ENCODE measurements at places on chromosomes 3 and 15. TPM values are rescaled to one million over a fixed set of nuclear protein-coding genes. Genes with fewer than 3 reads are reported as not detected.
A peak's percentile ranks its signal among the peaks of the same experiment; 100 is the strongest.

Gene SLCO2A1
- 2.3 TPM for total RNA-seq

Gene ABTB1
- total RNA-seq: 4.7 TPM

DNA sequence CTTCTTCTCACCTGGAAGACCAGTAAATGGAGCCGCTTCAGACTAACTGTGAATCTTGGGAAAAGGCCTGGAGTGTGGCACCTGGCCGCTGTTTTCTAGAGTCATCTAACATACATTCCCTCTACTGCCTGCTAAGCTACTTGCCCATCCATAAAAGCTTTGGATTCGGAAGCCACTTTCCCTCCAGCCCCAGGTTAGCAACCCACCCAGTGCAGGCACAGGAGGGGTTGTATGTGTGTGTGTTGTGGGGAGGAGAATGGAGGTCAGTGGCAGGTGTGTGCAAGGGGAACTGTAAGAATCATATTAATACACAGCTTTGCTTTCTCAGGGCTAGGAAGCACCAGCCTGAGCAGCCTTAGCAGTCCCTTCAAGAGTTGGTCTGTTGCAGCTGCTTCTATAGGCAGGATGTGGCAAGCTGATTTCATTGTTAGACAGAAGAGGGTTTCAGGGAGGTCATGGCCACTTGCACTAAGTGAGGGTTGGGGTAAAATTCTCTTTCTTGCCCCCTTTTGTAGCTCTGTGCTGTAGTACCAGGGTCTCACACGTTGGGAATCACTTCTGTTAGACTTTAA, 8.9 kb downstream of the NSUN3 start:
- DNase-seq: no peak

Gene CCR1
- total RNA-seq: 2.7 TPM

Gene SKOR1
- total RNA-seq: 0.12 TPM

- DNase-seq: peak; percentile 88
These were observed 9.4 kb downstream of the SLC51B start for GRCh38 chr15:65054333-65055200.

DNA sequence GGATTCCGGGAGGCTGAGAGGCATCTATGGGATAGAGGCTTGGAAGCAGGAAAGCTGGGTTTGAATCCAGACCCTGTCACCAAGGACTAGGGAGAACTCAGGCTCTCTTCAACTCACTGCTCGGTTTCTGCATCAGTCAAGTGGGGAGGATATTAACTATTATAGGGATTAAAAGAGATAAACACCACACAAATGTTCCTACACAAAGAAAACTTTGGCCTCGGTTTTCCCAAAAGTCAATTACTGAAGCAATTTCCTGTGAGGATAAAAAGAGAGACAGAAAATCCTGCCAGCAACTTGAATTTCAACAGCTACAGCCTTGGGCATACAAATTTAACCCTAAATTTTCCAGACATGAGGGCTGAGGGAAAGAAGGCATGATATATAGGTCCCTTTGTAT, 36.0 kb downstream of the ITGB5 start:
- no peak for DNase-seq

GRCh38 chr15:57217778-57218598, 158.3 kb upstream of the CGNL1 start:
- DNase-seq: no peak

GRCh38 chr3:15923640-15924405, 126.0 kb upstream of the ANKRD28 start:
- DNase-seq: no peak

Gene SRGAP3
- 8.3 TPM for total RNA-seq

- DNase-seq: peak; percentile 35
These were observed 38.5 kb downstream of the PYDC2 start for GRCh38 chr3:191499307-191500080.

- no peak for DNase-seq
These were observed 441.3 kb upstream of the THBS1 start for GRCh38 chr15:39139431-39140059.

GRCh38 chr3:157394411-157394810, 42.2 kb upstream of the PTX3 start:
- no peak for DNase-seq

Gene C3orf80
- 0.32 TPM for total RNA-seq

Gene TEX55
- not detected for total RNA-seq

DNA sequence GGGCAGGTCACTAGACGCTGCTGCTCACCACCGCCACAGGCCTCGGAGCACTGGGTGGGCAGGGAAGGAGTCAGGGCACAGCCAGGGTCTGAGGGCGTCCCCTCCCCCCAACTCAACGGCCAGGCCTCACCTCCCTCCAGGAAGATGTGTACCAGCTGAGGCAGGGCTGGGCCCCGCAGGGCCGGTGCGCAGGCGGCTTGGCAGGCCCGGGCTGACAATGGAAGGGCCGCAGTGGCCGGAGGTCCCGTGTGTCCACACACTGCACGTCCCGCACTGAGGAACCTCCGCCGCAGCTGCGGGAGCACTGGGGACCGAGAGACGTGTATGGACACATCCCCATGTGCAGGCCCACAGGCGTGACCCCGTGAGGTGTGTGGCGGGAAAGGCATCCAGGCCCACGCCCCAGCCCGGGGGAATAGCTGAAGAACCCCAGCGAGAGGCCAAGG, 47.4 kb downstream of the ADAMTS7 start:
- no peak for DNase-seq

Gene LRRC34
- total RNA-seq: 0.97 TPM

Gene GNAT1
- total RNA-seq: not detected

DNA sequence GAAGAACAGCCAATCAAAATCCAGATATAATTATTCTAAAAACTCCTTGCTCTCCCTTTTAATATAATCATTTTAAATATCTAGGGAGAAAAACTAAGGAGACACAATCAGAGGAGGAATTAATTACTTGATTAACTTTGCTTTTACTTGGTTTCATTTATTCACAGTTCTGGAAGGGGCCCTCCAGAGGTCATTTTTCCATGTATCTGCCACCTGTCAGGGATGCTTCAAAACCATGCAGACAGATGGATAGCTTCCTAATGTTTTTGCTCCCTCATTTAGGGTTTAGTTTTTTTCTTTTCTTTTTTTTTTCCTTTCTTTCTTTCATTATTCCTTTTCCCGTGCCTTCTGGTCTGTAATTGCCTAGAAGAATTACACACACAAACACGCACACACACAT, 438.1 kb upstream of the ARPP21 start:
- no peak for DNase-seq

GRCh38 chr15:78149068-78149804, at the start of gene IDH3A:
TSS of gene IDH3A (plus strand) at chr15:78149362. CDS start at chr15:78149404, 42 bp downstream.
- DNase-seq: peak; percentile 100

DNA sequence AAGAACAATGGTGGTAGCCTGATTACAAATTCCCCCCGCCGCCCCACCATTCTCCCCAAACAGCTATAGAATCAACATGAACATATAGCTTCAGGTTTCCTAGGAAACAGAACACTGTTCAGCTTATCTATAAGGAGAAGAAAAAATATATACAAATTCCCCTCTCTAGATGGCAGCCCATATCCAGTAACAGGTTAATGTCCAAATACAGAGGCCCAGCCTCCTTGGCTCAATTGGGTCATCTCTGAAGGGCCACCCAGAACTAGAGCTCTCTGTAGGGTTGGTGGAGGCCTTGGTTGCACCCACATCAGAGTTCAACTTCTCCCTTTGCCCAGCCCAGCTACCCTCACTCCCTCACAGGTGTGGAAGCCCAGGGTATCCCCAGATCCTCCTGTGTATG, 91.5 kb upstream of the ADAMTS17 start:
- no peak for DNase-seq

GRCh38 chr3:154584041-154584440, 154.1 kb upstream of the GPR149 start:
- no peak for DNase-seq

Gene GP5
- total RNA-seq: 0.27 TPM

- no peak for DNase-seq
These were observed 263.4 kb downstream of the MCTP2 start for GRCh38 chr15:94494732-94495131.

GRCh38 chr15:27813139-27813538, 286.0 kb downstream of the OCA2 start:
- DNase-seq: no peak

DNA sequence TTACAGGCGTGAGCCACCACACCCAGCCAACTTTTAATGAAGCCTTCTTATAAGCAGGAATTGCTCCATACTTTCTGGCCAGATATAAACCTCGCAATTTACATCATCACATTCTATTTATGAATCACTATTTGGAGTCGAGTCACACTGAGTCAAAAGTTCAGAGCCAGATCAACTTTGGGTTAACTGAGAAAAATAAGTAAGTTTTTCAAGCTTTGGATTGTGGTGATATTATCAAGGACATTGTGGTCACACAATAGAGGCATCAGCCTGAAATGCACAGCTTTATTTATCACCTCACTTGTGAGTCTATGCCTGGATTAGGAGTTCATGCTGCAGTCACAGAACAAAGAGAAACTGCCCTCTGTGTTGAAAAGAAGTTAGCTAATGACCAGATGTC, 1163.5 kb downstream of the ROBO1 start:
- DNase-seq: no peak

GRCh38 chr15:27545494-27546255, 553.4 kb downstream of the OCA2 start:
- DNase-seq: no peak

Gene GPR149
- 0.44 TPM for total RNA-seq

Gene NR1I2
- 7.0 TPM for total RNA-seq

GRCh38 chr3:56878074-56878473, 76.3 kb upstream of the ARHGEF3 start:
- no peak for DNase-seq

DNA sequence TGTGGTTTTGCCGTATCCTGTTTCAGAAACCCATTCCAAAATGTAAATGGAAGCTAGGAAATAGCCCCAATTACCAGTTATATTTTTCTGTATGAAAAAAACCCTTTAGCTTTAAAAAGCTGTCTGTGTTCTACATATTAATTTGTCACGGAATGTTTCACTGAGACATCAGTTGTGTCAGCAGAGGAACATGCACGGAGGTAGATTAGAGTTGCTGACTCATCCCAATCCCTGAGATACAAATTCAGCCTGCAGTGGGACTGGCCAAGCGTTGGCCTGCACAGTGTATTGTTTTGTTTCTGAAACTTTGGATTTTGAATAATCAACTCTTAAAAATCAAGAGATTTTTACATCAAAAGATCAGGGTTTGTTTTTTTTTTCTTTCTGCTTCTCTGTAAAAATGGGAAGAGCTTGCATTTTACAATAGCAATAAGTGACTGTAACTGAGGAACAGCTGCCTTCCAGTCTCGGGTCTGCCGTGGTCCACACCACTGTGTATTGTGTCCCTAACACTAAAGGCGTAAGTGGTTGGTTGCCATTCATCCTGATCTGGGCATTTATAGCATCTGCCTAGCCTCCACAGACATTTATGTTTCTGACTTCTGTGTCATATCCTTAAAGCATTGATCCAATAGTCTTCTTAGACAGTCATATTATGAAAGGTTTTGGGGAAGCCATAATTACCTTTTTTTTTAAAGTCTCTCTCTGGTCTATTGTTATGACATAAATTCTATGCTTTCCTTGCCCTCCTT, 218.1 kb downstream of the ADAMTSL3 start:
- DNase-seq: peak; percentile 46

Gene ACKR4
- total RNA-seq: 1.8 TPM

DNA sequence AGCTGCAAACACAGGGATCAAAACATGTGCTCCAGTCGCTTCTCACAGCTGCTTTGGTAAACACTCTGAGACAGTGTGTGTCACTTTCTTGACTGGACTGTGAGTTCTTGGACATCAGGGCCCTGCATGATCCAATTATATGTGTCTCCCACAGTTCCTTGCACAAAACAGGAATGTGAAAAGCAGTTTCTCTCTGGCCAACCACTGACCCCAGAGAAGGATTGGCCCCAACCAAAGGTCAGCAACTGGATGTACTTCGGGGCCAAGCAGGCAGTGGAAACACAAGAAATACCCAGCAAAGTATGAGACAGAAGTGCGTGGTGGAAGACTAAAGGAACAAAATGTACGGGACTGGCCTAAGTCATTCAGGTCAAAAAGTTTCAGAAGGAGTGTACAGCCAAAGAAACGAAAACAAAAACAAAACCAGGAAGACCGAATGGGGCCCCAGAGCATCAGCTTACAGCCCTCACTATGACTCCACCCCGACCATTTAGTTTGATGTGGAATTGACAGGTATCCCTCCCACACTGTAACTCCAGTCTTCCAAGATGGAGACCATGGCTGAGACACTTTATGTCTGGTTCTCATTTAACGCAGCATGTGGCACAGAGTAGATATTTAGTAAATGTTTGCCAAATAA, 76.7 kb upstream of the LPP start:
- no peak for DNase-seq

- DNase-seq: no peak
These were observed 7.3 kb downstream of the ZNF106 start for GRCh38 chr15:42483677-42484076.

DNA sequence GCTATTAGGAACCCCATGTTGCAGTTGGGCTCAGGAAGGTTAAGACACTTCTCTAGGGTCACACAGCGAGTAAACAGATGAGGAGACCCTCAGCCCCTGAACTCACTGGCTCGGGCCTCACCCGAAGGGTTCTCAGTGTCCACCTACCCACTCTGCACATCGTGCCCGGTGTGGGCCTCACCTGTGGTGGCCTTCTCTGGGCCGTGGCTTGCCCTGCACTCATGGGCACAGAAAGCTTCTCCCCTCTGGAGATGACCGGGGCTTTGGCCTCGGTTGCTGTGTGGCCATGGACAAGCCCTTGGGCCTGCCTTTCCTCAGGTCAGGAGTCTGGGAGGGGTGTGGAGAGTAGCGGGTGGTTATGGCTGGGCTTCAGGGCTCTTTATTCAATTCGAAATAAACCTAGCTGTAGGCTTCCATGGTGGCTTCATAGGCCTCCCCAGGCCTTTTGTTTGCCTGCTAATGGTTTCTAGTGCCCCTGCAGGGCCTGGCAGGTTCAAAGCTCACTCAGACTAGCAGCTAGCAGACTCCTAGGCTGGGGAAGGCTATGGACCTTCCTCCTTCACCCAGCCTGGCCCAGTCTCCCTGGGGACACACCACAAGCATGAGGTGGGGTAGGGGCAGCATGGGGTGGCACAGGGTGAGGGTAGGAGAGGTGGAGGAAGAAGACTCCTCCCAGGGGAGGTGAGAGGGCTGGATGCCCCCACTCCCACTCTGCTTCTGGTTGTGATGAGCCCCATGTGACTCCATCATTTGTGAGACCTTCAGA, 103.1 kb downstream of the LINGO1 start:
- DNase-seq: no peak

Gene CYP8B1
- 5.9 TPM for total RNA-seq

GRCh38 chr3:169285057-169286033, 378.2 kb downstream of the MECOM start:
- DNase-seq: no peak

DNA sequence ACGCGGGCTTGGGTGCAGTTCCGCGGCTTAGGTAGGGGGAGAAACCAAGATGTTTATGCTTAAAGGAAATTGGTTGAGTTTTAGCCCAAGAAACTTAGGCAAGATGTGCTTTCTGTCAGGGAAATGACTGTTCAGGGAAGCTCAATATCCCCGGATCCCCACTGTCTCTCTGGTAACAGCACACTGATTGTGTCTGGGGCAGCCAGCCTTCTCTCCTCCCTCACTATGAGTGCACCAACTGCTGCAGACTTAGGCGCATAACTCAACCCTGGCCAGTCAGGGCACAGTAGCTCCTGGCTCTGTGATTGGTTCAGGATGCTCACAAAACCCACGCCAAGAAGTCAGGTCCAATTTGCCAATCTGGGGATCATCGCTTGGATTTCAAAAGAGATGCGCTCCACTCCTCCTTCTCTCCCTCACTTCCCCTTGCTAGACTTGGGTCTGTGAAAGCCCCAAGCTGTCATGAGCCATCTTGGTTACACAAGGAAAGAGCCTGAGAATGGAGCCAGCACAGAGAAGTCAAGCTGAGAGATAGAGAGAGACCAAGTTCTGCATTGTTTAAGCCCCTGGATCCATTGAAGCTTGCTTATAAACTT, 42.5 kb upstream of the CACNA2D3 start:
- no peak for DNase-seq

- DNase-seq: peak; percentile 94
These were observed 148.0 kb upstream of the TBL1XR1 start for GRCh38 chr3:177345049-177345972.
